ENCODE measurements at places on chromosomes 12 and 14. TPM values are rescaled to one million over a fixed set of nuclear protein-coding genes. Genes with fewer than 3 reads are reported as not detected.

- no peak for DNase-seq
These were observed 787.2 kb downstream of the GALC start for GRCh38 chr14:87205811-87206210.

- DNase-seq: no peak
These were observed 5.2 kb downstream of the ENO2 start for GRCh38 chr12:6919588-6919987.

GRCh38 chr12:66107451-66107915 lies 23.1 kb downstream of the LLPH start:
- peak; percentile 84 for DNase-seq

- DNase-seq: no peak
These were observed 298.5 kb downstream of the ERC1 start for GRCh38 chr12:1289371-1290155.

The GARIN6 gene
- total RNA-seq: not detected

- DNase-seq: no peak
These were observed 116.9 kb downstream of the FGD4 start for GRCh38 chr12:32516230-32516629.

DNA sequence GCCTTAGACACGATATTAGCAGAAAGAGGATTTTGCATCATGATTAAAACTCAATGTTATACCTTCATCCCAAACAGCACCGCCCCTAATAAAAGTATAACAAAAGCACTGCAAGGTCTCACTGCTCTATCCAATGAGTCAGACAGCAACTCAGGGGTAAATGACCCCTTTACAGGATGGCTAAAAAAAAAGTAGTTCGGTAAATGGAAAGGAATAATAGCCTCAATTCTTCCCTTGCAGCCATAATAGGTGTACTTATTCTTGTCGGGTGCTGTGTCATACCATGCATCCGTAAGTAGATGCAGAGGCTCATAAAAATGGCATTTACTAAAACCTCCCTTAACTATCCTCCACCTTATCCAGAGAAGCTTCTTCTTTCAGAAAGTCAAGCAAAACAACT lies 53.9 kb upstream of the AP4S1 start:
- DNase-seq: no peak

GRCh38 chr12:57807285-57807684 lies 11.2 kb downstream of the AVIL start:
- DNase-seq: no peak

DNA sequence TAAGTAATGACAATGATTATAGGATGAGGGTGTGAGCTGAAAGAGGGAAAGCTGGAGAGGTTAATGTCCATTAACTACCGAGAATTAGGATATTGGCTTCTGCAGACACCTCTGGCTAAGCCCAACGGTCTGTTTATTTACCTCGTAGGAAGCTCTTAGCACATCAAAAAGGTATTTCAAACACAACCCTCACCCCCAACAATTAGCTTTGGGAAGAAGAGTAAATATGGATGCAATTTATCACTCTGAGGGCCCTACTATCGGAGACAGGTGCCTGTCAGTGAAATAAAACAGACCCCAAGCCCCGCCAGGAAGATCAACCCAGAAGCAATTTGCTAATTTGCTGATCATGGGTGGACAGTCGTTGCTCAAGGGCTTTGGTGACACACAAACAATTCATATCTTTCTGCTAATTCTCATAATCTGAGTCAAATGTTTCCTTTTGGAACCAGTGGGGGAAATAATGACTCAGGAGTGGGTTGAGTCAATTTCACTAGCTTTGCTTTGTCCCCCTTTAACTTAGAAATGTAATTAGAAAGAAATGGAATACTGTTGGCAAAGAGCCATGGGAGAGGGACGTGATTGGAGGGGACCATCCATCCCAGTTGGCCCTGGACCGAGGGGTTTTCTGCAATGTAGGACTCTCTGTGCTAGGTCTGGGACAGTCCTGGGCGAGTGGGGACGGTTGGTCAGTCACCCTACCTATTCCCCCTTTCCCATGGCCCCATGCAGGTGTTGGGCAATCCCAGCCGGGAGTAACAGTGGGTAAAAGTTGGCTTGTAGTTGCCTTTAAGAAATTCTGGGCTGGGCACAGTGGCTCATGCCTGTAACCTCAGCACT lies 99.1 kb upstream of the MED13L start:
- no peak for DNase-seq

GRCh38 chr14:82244791-82245190 lies 711.1 kb upstream of the SEL1L start:
- DNase-seq: no peak

GRCh38 chr12:122141911-122142725 lies 31.9 kb downstream of the IL31 start:
- no peak for DNase-seq

The CKAP4 gene
- 4.8 TPM for total RNA-seq

DNA sequence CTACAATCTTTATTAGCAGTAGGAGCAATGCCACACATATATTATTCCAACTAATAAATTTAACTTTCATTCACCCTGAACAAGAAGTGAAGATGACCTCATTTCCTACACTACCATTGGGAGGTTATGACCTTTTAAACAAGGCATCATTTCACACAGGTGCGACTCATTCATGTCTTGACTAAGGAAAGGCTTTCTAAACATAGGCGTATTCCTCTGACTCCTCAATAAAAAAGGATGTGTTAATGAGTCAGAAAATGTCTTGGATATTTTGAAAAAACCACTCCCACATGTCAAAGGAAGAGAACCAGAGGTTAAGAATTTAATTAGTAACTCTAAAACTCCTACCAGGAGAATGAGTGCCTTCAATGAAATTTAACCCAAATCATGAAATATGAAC lies 115.2 kb downstream of the PRICKLE1 start:
- DNase-seq: no peak

DNA sequence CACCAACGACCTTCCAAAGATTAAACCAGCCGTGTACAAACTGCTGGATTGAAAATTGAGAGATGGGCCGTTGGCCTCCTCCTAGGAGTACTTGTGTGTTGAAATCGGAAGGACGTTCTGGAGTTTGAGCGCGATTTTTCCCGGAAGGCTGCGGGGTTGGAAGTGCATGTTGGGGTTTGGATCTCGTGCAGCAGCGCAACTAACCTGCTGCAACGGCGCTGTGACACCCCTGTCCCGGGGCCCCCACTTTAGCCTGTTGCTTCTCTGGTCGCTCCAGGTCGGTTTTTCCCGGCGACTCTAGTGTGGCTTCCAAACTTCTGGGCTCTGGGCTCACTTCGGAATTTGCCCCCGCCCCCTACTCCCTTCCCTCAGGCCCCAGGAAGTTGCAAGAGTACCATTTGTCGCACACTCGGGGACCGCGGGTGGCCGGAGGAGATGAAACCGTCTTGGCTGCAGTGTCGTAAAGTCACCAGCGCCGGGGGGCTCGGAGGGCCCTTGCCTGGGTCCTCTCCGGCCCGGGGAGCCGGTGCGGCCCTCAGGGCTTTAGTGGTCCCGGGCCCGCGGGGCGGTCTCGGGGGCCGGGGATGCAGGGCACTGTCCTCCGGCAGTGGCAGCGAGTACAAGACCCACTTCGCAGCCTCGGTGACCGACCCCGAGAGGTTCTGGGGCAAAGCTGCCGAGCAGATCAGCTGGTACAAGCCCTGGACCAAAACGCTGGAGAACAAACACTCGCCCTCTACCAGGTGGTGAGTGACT lies at the start of gene ACSS3:
Gene ACSS3, plus strand, starts transcription at position 394 of the 756 bp plus-strand sequence. Its CDS starts 42 bp downstream, at position 436.
- DNase-seq: no peak

- no peak for DNase-seq
These were observed 139.4 kb upstream of the CNTN1 start for GRCh38 chr12:40552868-40553267.

DNA sequence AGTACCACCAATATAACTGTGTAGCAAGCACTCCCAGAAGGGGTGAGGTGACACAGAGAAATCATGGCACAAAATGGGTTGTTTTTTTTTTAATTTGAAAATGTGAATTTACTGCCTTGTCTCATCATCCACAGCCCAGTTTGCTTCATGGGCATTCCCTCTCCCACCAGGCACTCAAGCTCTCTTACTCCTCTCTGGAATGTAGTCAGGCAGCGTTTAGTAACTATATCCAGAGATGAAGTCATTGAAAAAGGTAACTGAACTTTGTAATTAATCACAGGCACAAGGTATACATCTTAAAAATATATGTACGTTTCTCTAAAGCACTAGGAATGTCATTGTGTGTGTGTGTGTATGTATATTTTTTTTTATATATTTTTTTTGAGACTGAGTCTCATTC lies 91.4 kb downstream of the FAR2 start:
- DNase-seq: no peak

- DNase-seq: no peak
These were observed 623.3 kb upstream of the FOXG1 start for GRCh38 chr14:28143316-28143715.
